ENCODE measurements at places on chromosomes 7 and 10.

DNA sequence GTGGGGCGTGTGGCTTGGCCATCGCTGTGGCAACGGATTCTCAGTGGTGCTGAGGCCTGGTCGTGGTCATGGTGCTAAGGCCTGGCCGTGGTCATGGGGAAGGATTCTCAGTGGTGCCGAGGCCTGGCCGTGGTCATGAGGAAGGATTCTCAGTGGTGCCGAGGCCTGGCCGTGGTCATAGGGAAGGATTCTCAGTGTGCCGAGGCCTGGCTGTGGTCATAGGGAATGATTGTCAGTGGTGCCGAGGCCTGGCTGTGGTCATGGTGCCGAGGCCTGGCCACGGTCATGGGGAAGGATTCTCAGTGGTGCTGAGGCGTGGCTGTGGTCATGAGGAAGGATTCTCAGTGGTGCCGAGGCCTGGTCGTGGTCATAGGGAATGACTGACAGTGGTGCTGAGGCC lies 327.9 kb downstream of the ADARB2 start:
- no peak for DNase-seq

GRCh38 chr10:89351780-89352597 lies 24.2 kb downstream of the IFIT3 start:
- DNase-seq = no peak

- DNase-seq = no peak
These were observed 135.3 kb downstream of the ZNF467 start for GRCh38 chr7:149637911-149638565.

DNA sequence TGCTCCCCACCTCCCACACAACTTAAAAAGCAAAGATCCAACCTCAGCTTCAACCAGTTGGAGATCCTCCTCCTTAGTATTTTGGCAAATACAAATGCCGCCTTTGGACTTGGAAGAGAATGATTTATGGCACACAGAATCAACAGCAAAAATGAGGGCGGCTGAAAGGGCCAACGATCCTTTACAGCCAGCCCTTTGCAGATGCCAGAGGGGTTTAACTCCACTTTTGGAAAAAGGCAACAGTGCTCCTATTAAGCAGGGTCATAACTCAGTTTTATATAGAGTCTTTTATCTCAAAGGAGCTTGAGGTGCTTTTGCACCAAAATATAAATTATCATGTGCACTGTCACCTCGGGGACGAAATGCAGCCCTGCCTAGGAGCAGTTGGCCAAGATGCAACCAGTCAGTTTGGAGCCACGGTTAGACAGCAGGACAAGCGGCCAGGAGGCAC lies 56.7 kb upstream of the JCAD start:
- DNase-seq = no peak

- DNase-seq = no peak
These were observed 243.2 kb downstream of the CRPPA start for GRCh38 chr7:16178092-16178491.

GRCh38 chr7:143303733-143304132 lies 12.2 kb upstream of the CLCN1 start:
- no peak for DNase-seq

DNA sequence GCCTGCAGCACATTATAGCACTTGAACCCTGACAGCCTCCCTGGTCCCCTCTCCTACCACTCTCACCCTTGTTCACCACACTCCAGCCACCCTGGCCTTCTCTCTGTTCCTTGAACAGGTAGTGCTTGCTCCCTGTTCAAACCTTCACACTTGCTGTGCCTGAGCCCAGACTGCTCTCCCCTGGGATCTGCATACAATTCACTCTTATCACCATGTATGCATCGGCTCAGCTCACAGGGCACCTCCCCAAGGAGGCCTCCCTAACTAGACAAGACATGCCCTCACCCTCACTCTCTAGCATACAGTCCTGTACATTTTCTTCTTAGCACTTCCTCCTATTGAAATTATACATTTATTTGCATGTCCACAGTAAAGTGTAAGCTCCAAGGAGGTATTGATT lies 59.3 kb downstream of the FAM13C start:
- no peak for DNase-seq

- no peak for DNase-seq
These were observed 1183.4 kb upstream of the AUTS2 start for GRCh38 chr7:68414631-68415425.

- DNase-seq = no peak
These were observed 184.5 kb downstream of the GATA3 start for GRCh38 chr10:8238986-8239385.

GRCh38 chr10:59779756-59780533 lies 26.7 kb upstream of the MRLN start:
- no peak for DNase-seq

DNA sequence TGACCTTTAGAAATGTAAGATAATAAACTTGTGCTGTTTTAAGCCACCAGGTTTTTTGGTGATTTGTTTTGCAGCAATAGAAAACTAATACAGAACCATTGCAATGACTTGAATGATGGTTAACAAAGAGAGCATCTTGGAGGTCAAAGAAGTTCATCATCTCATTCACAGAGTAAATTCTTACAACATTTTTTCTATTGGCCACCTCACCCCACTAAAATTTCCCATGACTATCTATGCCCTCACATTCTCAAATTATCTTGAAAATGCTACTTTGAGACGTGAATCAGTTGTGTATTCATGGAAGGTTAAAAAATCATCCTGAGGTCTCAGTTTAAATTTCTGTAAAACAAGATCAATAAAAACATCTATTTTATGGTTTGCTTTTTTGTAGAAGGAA lies 754.2 kb downstream of the SORCS1 start:
- no peak for DNase-seq

- DNase-seq = no peak
These were observed 83.3 kb upstream of the MKLN1 start for GRCh38 chr7:131244259-131244852.

- no peak for DNase-seq
These were observed 343.6 kb upstream of the MGMT start for GRCh38 chr10:129123428-129123827.

GRCh38 chr7:115023219-115023618 lies 101.3 kb downstream of the MDFIC start:
- DNase-seq = peak; percentile 27

GRCh38 chr10:2925631-2926030 lies 141.7 kb upstream of the PFKP start:
- no peak for DNase-seq

- DNase-seq = no peak
These were observed 285.2 kb downstream of the USP6NL start for GRCh38 chr10:11326241-11326640.

GRCh38 chr7:38448584-38449234 lies 175.3 kb upstream of the TARP start:
- DNase-seq = no peak

- no peak for DNase-seq
These were observed 17.4 kb downstream of the CCDC6 start for GRCh38 chr10:59888781-59889435.

DNA sequence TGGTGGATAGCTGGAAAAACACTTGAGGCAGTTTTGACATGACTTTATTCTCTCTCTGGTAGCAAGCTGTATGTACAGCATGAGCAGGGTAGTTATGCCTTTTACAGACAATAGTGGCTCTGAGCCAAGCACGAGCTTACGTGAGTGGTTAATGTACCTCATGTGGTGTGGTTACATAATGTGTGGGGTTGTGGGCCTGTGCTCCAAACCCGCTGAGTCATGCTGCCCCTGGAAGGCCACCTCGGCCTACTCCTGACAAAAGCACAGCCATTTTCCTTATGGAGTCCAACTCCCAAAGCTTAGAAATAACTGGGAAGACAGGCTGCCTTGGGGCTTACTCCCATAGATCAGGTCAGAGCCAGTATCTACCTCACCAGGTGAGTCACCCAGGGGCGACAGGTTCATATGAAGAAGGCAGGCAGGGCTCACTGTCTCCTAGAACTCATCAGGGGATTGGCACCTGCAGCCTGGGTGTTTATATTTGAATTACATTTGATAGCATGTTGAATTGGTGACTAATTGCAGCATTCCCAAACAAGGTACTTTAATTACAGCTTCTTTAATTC lies 404.5 kb downstream of the ADRA2A start:
- DNase-seq = no peak

DNA sequence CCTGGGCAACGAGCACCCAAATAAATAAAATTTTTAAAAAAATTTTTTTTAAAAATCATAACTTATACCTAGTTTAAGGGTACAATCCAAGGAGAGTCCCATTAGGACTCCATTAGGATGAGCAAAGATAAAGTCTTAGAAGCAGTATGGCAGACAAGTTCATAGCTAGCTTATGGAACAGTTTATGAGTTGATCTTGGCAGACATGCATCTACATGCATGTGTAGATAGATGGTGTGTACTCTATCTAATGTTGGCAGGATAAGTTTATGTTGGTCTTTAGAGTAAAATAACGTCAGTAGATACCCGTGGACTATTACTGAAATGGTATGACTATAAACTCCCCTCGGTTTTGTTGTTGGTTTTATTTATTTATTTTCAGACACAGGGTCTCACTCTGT lies 40.2 kb downstream of the NSUN6 start:
- DNase-seq = no peak

- DNase-seq = no peak
These were observed 91.3 kb upstream of the TMEM106B start for GRCh38 chr7:12119620-12120303.

DNA sequence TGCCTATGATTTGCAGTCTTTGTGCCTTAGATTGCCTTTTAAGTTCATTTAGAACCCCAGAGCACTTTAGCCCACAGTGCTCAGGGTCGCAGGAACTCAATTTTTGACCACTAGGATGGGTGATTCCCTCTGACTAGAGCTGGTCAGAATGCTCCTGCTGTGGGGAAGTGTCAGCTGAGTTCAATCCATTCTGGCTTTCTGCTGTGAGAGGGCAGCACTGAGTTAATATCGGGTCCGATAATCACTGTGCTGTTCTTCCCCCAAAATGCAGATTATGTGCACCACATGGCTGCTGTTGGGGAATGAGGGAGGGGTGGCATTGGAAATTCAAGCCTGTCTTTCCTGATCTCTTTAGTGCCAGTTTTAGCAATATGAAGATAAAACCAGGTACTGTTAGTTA lies 886.4 kb downstream of the DNAJB9 start:
- DNase-seq = no peak

GRCh38 chr10:118621304-118621942 lies 26.0 kb upstream of the PRLHR start:
- DNase-seq = no peak

DNA sequence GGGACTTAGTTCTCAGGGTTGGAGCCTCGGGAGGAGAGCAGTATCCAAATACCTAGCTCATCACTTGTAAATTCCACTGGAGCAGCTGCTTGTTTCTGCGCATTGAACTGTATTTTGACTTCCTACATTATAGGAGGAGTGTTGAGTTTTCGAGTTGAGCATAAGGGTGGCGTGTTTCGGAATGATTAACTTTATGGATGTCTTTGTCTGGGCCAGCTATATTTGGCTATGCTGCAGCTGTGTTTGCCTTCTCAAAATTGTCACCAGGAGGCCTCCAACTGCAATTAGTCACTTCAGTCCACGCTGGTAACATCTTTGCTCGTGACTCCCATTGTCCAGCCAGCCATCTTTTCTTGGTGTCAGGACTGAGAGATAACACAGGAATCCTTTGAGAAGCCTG lies 9.1 kb downstream of the CELF2 start:
- no peak for DNase-seq

Measured in inflammatory macrophage treated with lipopolysaccharide for 1 hour (primary cell).